GM03348 (cell line): ENCODE measurements at places on chromosomes 11 and 22.

- DNase-seq: no peak
Observed at GRCh38 chr11:86279747-86280146, 22.3 kb upstream of the HIKESHI start.

GRCh38 chr11:45901626-45902025, 5.4 kb downstream of the FREY1 start:
- DNase-seq: no peak

DNA sequence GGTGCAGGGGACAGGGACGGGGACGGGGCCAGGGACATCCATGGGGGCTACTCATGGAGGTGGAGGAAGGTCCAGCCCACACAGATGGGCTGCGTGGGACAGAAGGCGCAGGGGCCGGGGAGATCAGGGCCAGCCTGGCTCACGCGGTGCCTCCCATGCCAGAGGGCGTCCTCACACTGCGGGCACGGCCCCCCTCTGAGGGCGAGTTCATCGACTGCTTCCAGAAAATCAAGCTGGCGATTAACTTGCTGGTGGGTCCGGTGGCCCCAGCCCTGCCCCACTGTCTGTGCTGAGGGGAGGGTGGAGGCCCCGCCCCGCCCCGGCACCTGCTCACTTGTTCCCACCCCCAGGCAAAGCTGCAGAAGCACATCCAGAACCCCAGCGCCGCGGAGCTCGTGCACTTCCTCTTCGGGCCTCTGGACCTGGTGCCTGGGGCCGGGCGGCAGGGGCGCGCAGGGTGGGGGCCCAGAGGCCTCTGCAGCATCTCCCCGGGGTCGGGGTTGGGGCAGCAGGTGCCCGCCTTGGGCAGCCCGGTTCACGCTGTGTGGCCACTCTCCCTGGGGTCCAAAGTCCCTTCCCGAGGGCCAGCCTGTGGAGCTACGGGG, 15.8 kb downstream of the EPS8L2 start:
- DNase-seq: no peak

DNA sequence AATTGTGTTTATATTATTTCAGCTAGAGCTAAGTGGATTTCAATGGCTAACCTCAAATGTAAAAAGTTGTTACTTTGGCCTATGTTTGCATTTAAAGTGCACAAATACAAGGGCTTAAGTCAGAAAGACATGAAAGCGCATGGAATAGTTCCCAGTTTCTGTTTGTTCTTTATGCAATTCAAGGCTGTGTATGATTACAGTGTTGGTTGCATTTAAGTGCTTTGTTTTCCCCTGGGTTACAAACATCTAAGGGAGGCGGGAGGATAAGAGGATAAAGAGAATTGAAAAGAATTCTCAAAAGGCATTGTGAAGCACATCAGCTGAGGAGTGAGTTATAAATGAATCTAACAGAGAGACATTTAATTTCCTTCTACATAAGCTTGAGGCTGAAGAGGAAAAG, 453.4 kb downstream of the NTM start:
- no peak for DNase-seq

GRCh38 chr22:41830174-41830573, 2.7 kb upstream of the SREBF2 start:
- DNase-seq: no peak

DNA sequence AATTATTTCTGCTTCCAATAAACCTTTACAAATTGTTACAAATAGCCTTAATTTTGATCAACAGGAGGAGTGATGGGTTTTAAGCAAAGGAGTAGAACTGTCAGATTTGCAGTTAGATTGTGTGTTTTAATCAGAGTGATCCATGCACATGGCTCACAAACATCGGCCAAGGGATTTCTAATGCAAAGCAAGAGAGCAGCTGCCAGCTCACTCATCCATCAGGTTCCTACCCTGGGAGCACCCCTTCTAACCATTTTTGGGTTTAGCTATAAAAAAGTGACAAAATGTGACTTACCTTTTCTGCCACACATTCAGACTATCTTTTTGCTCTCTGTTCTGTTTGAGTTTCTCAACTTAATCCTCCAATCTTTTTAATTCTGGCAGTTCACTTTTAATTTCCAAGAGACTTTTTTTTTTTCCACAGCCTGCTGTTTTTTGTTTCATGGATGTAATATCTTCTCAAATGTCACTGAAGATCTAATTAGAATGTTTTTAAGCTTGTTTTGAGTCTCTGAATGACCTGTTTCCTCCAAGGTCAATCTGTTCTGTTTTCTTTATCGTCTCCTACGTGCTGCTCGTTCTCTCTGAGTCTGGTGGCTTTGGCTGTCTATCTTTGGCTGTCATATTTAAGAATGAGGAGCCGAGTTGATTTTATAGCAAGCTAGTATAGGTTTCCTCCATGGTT, 6.0 kb downstream of the IZUMO1R start:
- DNase-seq: no peak

DNA sequence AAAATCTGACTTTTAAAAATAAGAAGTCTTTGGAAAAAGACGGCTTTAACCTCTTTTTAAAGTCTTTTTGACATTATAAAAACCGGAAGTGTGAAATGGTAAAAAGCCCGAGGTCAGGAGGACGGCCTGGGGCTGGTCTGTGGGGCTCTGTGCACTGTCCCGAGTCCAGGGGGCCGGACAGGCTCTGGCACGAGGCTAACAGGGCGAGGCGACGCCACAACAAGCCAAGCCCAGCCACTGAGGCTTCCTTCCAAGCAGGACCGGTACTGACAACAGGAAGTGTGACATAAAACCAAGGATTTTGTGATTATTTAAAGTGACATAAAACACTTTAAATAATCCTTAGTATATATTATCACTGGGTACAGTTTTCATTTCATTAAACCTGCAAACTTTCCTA, 39.2 kb downstream of the BRD1 start:
- peak; percentile 87 for DNase-seq

DNA sequence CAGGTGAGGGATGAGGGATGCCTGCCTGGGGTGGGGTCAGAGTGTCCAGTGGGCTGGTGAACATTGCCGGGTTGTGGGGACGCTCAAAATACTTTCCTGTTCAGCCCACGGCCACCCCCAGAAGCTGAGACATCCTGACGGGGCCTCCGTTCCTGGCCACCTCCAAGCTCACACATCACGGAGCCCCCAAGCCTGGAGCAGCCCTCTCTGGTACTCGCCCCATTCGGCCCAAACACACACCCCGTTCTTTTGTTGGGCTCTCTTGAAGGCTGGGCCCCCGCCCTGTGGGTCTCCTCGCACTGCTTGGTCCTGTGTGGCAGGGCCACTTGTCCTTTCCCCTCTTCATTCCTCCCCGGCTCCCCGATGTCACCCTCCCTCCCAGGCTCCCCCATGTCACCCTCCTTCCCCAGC, 442.6 kb downstream of the TBC1D22A start:
- DNase-seq: no peak

DNA sequence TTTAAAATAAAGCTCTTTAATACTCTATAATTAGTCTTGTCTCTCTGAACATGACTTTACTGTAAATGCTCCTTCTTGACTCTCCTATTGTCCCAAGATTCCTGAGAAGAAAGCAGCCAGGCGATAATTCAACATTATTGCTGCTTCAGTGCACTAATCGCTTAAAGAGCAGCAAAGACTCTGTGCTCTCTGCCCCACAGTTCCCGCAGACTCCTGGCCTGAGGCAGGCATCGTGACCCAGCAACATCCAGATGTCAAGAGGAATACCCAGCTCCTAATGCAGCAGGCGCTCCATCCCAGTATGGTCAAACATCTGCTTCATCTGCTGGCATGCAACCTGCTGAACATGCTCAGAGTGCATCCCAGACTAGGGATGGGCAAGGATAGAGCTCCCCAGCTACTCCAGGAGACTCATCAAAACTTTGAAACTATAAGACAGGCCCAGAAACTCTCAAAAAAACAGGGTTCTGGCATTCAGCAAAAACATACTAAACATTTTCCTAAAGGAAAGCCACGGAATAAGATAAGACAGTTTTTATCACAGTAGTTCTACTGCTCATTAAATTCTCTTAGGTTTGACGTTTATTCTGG, 270.0 kb downstream of the SOX6 start:
- DNase-seq: no peak

- DNase-seq: peak; percentile 30
Observed at GRCh38 chr22:45769569-45770210, 98.1 kb downstream of the ATXN10 start.

GRCh38 chr11:26974069-26974783, 19.7 kb upstream of the FIBIN start:
- DNase-seq: no peak

GRCh38 chr11:61113201-61113600, 10.9 kb downstream of the CD5 start:
- DNase-seq: no peak

DNA sequence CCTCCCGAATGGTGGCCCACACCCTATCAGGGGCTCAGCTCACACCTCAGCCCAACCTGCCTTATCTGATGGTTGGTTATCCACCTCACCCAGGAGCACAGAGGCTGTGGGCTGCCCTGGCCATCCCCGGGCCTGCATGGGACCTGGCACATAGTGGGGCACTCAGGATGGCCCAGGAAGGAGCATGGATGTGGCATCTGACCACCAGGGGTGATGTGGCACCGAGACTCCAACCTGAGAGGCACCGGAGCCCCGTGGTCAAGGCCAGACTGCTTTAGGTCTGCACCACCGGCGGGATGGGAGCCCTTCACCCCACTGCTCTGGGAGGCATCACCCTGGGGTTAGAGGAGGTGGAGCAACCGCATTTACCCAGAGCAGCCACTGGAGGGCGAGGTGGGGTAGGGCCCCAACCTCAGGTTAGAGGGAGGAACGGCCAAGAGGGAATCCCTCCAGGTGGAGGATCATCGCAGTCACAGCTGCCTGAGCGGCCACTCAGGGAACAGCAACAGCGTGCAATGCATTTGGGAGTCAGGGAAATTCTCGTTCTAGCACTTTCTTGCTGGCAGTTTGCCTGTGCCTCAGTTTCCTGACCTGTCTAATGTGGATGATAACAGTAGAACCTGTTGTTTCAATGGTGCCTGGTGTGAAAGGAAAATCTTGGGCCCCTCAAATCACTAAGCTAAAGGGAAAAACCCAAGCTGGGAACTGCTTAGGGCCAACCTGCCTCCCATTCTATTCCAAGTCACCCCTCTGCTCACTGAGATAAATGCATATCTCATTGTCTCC, 52.9 kb upstream of the CARS1 start:
- DNase-seq: peak; percentile 87

GRCh38 chr22:27791159-27791858, 10.2 kb downstream of the MN1 start:
- DNase-seq: no peak
